Mesenteric fat pad (tissue), 1 donor: ENCODE measurements at places on chromosomes 7 and 10. TPM values are rescaled to one million over a fixed set of nuclear protein-coding genes. Genes with fewer than 3 reads are reported as not detected.

Gene TEX47
- not detected for total RNA-seq

Gene GRID2IP
- total RNA-seq = not detected

Gene FANK1
- total RNA-seq = 0.42 TPM

Gene UPK3BL2
- total RNA-seq = 9.9 TPM

Gene PTPN12
- 111 TPM for total RNA-seq

Gene RALA
- total RNA-seq = 26.7 TPM

Gene TMEM273
- total RNA-seq = 17.9 TPM

Gene OPN4
- not detected for total RNA-seq

Gene GATA3
- total RNA-seq = 5.5 TPM

Gene PRKCQ
- total RNA-seq = 0.35 TPM

Gene LRRD1
- not detected for total RNA-seq

Gene OR13A1
- total RNA-seq = not detected

Gene CHN2
- 11.0 TPM for total RNA-seq
